HFF-Myc (cell line): ENCODE measurements at places on chromosomes 2 and 18.
A peak's percentile ranks its signal among the peaks of the same experiment; 100 is the strongest.

GRCh38 chr2:238667008-238667407, 180.9 kb upstream of the TWIST2 start:
- peak; percentile 97 for DNase-seq

GRCh38 chr2:2681711-2682251, 350.7 kb upstream of the MYT1L start:
- no peak for DNase-seq

GRCh38 chr2:67050622-67051021, 346.5 kb upstream of the ETAA1 start:
- no peak for DNase-seq

- no peak for DNase-seq
These were observed 799.6 kb upstream of the ID2 start for GRCh38 chr2:7882296-7882695.

GRCh38 chr2:141943918-141944317, 186.9 kb downstream of the LRP1B start:
- no peak for DNase-seq

DNA sequence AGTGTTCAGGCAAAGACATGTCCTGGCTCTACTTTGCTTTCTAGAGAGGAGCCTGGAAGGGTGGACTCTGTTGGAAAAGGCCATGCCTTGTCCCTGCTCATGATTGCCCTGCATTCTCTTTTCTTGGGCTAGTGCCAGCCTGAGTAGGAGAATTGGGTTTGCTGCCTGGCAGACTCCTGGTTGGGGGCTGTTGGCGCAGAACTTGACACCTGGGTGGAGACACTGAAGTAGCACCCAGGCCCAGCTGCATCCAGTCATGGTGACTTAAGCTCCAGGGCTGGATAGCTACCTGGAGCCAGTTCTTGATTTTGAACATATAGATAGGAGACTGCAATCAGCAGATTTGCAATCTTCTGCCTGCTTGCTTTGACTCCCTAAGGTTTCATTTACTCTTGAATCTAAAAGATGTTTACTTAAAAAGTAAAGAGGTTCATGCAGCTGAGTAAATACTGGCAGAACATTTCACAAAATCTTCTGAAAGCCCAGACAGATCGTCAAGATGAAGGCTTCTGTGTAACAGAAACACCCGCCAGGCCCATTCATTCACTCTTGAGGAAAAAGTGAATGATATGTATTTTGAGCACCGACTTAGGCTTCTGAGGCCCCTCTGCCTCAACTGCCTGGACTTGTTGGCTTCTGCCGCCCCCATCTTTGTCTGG, 38.0 kb upstream of the YWHAQ start:
- no peak for DNase-seq

DNA sequence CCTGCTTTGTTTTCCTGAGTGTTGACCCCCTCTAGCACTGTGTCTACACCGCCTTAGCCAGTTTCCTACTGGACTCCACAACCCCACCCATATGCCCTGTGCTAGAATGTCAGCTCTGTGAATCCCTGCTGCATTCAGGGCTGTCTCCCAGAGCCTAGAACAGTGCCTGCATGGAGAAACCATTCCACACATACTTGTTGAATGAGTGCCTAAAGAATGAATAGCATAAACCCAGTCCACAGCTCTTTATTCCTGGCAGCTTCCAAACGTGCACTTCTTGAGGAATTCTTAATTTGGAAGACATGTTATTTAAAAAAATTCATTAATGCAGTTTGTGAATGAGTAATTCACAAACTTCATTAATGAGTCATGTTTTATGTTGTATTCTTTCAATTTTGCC, 6.5 kb upstream of the NAPG start:
- no peak for DNase-seq

GRCh38 chr2:207530160-207531031, 634 bp downstream of the CREB1 start:
- DNase-seq = no peak

- no peak for DNase-seq
These were observed 56.9 kb upstream of the PELI1 start for GRCh38 chr2:64201151-64201550.

DNA sequence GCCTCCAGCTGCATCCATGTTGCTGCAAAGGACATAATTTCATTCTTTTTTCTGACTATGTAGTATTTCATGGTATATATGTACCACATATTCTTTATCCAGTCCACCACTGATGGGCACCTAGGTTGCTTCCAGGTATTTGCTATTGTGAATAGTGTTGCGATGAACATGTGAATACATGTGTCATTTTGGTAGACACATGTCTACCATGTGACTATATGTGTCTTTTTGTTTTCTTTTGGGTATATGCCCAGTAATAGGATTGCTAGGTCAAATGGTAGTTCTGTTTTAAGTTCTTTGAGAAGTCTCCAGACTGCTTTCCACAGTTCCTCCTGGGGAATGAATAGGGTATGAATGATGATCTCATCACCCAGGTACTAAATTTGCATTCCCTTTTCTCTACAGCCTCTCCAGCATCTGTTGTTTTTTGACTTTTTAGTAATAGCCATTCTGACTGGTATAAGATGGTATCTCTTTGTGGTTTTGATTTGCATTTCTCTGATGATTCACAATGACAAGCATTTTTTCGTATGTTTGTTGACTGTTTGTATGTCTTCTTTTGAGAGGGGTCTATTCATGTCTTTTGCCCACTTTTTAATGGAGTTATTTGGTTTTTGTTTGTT, 35.6 kb upstream of the FEZ2 start:
- no peak for DNase-seq

- no peak for DNase-seq
These were observed 11.7 kb downstream of the MAB21L4 start for GRCh38 chr2:240884221-240884620.

GRCh38 chr2:84442888-84443287, 16.2 kb downstream of the SUCLG1 start:
- DNase-seq = no peak

DNA sequence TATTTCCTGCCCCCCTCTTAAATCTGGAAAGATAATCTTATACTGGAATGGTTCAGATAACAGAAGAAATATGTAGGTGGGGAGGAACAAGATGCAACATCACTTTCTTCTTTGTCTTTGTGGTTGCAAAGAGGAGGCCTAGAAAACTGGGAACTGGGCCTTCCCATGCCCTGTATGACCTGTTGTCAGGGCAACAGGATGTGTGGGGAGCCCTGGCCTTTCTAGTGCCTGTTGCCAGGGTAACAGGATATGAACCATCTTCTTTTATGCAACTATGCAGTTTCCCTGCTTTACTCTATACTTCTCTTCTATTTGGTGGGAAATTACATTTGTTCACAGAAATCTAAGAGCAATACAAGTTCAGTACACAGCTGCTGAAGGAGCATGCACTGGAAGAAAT, 79.8 kb upstream of the PDE1A start:
- DNase-seq = no peak

DNA sequence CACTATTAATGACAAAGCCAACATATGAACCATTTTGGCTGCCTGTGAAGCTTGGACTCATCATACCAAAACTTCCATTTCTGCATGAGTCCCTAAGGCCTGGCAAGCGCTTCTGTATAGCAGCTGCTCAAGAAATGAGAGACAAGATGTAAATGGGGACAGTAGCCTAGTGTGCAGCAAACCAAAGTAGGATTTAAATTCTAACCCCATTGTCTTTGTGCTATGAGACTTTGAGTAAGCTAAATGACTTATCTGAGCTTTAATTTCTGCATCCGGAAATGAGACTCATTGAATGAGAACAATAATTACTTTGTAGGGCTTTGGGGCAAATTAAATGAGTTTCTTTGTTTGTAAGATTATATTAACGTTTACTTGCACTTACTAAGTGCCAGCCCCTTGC, 536.4 kb upstream of the CDH7 start:
- no peak for DNase-seq

GRCh38 chr2:208407667-208408066, 1.1 kb downstream of the PTH2R start:
- no peak for DNase-seq

DNA sequence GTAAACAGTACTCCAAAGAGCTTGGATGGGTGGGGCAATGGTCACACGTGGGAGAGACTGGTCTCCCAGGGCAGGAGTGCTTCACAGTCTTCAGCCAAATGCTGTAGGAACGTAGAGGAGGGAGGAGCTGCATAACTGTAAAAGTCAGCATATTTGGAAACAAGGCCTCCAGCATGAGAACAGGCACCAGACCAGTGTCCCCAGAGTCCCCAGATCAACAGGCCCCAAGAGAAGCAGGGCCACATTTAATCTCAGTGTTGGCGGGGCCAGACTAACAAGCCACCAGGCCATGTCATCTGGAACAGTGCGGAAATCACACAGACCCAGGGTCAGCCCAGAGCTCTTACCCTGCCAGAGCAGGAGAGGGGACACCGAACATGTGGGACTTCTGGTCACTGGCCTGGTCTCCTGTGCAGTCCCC, 63.2 kb downstream of the ADCY3 start:
- no peak for DNase-seq

GRCh38 chr2:159938395-159938794, 124.0 kb downstream of the PLA2R1 start:
- no peak for DNase-seq

GRCh38 chr2:64359892-64360657, 93.9 kb upstream of the LGALSL start:
- DNase-seq = peak; percentile 86

GRCh38 chr2:96903318-96903717, 33.4 kb upstream of the SEMA4C start:
- DNase-seq = no peak

DNA sequence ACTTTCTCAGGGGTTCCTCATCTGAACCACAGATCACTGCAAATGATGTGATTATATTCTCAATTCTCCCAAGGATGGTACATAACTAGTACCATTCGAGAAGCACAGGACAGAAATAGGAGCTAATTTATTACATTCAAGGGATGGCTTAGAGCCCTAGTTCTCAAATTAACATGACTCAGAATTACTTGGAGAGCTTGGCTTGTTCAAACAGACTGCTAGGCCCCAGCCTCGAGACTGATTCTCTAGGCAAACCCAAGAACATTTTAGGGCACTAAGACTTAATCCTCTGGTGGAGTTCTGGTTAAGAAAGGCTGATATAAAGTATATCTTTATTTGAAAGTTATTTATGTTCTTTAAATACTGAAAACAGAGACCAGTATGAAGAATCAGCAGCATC, 35.8 kb downstream of the HIBCH start:
- DNase-seq = no peak

GRCh38 chr2:59996855-59997254, 556.6 kb downstream of the BCL11A start:
- DNase-seq = no peak
